ENCODE measurements at places on chromosomes 16 and 17. TPM values are rescaled to one million over a fixed set of nuclear protein-coding genes. Genes with fewer than 3 reads are reported as not detected.

TRAPPC1 gene
- total RNA-seq = 217 TPM

NDUFAF8 gene
- total RNA-seq = 58.1 TPM

ZPBP2 gene
- total RNA-seq = not detected

DNAAF8 gene
- total RNA-seq = not detected

SPNS2 gene
- not detected for total RNA-seq

FMNL1 gene
- total RNA-seq = 280 TPM

CA7 gene
- not detected for total RNA-seq

CHST4 gene
- not detected for total RNA-seq

DUXB gene
- total RNA-seq = not detected

TPSG1 gene
- total RNA-seq = 1.3 TPM

DNA sequence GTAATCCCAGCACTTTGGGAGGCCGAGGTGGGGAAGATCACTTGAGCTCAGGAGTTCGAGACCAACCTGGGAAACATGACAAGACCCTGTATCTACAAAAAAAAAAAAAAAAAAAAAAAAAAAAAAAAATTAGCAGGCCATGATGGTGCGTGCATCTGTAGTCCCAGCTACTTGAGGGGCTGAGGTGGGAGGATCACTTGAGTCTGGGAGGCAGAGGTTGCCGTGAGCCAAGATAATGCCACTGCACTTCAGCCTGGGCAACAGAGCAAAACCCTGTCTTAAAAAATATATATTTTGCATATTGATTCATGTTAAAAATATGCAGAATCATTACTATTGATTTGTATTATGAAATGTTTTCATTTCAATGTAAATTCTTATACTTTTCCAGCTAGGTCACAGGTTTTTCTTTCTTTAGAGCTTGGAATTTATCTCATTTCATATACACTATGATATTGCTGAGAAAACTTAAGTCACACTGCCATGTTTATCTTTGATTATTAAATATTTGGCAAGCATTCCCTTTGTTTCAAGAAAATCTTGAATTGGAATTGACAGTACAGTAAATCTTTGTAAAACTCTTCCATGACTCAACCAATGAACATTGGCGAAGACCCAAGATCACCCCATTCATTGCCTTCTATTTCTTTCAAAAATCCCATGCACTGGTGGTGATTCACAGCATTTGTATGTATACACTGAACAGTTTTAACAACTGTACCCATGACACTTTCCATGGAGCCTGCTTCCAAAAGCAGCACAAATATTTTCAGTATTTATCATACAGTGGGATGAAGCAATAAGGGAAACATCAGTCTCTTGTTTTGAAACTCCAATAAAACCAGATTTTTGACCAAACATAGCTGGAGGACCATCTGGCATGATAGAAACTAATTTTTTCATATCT is 83.5 kb upstream of the TNRC6A start:
- DNase-seq = no peak

GRCh38 chr16:51549836-51550235 is 398.8 kb upstream of the SALL1 start:
- no peak for DNase-seq

GRCh38 chr17:19996086-19996485 is 13.1 kb upstream of the SPECC1 start:
- DNase-seq = no peak

DNA sequence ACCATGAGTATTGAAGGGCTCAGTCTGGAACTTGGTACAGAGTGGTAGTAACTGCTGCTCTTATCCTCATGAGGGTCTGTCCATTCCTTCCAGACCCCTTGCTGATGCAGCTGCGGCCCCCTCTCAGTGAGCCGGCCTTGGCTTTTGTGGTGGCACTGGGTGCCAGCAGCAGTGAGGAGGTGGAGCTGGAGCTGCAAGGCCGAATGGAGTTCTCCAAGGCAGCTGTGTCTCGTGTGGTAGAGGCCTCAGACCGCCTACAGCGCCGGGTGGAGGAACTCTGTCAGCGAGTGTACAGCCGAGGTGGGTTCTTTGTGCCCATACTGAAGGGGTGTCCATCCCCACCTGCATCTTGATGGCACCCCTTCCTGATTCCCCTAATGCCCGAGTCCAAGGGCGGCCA is 2.0 kb downstream of the RNF40 start:
- DNase-seq = peak; percentile 48

DNA sequence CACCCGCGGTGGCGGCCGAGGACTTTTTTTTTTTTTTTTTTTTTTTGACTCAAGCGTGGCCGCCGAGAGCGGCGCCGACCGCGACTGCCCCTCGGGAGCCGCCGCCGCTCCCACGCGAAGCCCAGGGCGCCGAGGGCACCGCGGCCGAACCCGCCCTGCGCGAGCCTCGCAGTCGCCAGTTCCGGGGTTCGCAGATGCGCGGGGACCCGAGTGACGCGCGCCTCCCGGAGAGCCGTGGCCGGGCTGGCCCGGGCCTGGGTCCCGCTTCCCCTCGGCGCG is 1.1 kb downstream of the METRNL start:
- DNase-seq = no peak

- no peak for DNase-seq
These were observed 631.9 kb upstream of the CA10 start for GRCh38 chr17:52790359-52790955.

DNA sequence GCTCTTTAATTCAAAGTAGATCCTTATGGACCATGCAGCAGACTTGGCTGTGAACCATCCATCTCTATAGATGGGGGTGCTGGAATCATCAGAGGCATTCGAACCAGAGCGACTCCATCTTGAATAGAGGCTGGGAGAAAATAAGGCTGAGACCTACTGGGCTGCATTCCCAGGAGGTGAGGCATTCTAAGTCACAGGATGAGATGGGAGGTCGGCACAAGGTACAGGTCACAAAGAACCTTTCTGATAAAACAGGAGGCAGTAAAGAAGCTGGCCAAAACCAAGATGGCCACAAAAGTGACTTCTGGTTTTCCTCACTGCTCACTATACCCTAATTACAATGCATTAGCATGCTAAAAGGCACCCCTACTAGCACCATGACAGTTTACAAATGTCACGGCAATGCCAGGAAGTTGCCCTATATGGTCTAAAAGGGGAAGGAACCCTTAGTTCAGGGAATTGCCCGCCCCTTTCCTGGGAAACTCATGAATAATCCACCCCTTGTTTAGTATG is 89.2 kb upstream of the BRD7 start:
- no peak for DNase-seq

GRCh38 chr16:75085556-75085955 is 31.0 kb downstream of the LDHD start:
- DNase-seq = no peak

DNA sequence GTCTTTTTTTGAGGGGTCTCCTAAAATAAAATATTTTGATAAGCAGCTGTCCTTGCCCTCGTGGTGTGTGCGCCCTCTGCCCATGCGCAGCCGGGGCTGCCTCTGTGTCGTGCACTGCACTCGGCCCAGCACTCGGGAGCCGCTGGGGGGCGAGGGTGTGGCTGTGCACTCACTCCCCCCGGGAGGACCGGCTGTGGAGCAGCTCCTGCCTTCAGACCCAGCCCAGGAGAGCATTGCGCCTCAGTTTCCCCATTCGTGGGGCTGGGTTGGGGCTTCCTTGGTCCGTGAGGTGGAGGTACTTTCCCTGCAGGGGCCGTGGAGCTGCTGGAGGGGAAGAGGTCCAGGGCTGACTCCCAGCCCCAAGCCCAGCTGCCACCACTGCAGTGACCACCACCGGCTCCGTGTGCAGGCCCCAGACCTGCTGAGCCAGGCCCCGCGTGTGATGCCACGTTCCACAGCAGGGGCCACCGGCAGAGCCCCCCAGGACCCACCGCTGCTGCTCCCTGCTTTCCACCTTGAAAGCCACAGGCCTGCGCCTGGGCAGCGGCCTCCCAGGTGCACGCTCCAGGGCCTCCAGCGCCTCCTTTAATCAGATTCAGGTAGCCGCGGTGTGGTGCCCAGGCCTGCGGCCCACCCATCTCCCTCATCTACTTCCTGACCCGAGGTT is 6.3 kb upstream of the IL17C start:
- no peak for DNase-seq

DNA sequence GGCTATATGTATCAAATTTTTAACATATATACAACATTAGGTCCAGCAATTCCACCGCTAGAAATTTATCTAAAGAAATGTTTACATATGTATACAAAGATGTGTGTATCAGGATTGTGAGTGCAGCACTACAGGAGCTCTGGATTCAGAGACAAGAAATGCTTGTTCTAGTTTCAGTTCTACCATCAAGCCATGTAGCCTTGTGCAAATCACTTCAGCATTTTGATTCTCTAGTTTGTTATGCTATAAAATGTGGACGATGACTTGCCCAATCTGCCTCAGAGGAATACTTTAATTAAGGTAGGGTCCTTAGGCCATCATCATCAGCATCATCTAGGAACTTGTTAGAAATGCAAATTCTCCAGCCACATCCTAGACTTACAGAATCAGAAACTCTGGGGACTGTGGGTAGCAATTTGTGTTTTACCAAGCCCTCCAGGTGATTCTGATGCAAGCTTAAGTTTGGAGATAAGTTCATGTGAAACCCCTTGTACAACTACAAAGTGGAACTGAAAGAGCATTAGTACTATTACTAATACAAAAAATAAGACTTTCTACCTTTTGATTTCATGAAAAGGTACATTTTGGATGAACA is 131.2 kb upstream of the CORO6 start:
- no peak for DNase-seq

DNA sequence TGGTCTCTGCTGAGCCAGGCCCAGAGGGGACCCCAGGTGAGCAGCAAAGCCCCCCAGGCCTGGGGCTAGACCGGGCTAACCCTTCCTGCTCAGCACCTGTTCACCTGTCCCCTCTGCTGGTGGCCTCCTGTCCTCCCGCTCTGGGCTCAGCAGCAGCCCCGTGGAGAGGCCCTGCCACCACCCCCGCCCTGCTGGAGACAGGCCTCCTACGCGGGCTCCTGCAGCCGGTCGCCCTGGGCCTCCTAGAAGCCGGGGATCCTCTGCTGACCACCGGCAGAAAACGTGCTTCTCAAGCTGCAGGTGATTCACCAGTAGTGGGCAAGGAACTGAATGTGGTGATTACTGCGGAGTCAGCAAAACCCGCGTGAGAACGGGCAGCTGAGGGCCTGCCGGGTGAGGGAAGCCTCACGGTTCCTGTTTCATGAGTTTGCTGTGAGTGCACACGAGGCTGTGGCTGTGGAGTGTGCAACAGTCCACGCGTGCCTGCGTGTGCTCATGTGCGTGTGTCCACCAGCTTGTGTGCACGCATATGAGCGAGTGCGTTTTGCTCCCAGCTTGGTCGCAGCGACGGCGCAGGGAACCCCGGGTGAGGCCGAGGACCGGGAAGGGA is 792 bp downstream of the SECTM1 start:
- no peak for DNase-seq

GRCh38 chr16:1413684-1414531 is 596 bp downstream of the UNKL start:
- DNase-seq = no peak

GRCh38 chr17:40326832-40327199 is 17.8 kb downstream of the RARA start:
- DNase-seq = no peak

GRCh38 chr16:10408824-10409381 is 23.0 kb downstream of the ATF7IP2 start:
- no peak for DNase-seq

DNA sequence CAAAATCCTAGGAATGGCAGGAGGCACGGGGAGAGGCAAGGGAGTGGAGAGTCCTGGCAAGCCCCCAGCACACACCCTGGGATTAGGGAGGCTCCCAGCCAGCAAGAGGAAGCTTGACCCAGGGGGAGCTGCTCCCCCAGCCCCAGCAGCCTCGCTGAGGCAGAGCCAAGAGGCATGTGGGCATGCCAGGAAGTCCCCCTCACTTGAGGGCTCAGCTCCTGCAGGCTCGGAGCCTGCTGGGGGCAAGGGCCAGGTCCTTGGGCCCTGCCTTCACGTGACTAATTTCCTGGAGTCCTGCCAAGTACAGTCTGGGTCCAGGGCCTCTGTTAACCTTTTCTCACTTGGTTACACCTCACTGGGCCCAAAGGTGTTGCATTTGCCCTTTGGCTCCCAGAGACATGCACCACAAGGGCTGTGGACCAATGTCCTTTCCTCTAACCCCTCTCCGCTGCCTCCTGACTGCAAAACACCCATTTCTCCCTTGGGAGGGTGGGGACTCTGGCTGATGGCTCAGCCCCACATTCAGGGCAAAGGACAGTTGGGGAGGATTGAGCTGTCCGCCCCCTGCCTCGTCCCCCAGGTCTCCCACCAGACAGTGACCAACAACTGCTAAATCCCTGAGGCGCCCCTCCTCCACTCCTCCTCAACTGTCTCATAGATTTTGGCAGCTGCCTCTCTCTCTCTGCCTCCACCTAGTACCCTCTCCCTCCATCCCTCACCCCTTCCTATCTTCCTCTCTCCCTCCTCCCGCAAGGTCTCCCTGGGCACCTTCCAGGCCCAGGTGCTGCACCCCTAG is 4.4 kb upstream of the SLC47A2 start:
- DNase-seq = no peak

DNA sequence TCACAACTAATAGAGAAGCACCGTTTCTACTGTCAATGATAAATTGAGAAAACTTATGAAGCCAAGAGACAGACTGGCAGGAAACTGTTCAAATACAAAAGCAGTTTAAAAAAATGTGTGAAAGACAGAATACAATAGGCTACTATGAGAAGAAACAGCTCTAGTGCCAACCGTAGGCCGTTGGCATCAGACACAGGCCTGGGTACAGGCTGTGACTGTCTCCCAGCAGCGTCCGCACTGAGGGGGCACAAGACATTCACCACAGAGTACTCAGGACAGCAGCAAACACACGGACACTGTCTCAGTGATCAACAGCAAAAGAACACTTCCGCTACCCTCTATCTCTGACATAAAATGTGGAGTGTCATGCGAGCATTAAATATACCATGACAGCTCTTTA is 7.8 kb upstream of the C1QBP start:
- DNase-seq = no peak

GRCh38 chr17:13931111-13931526 is 138.2 kb upstream of the COX10 start:
- DNase-seq = no peak

DNA sequence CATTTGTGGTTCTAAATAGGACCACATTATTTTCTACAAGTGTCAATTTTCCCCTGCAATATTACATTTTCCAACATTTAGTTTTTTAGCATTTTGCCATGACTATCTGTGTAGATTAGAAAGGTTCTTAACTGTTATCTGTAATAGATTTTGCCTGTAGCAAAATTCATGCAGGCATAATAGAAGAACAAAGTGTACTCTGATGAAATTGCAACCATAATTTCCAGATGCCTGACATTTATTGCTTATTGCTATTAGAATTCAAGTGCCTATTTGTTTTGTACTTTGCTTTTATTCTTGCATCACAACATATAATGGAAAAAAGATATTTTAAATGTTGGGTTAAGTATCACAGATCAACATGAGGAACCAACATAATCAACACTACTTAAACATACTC is 337.7 kb downstream of the TOX3 start:
- no peak for DNase-seq

GRCh38 chr16:10862438-10862837 is 14.6 kb upstream of the CIITA start:
- no peak for DNase-seq

DNA sequence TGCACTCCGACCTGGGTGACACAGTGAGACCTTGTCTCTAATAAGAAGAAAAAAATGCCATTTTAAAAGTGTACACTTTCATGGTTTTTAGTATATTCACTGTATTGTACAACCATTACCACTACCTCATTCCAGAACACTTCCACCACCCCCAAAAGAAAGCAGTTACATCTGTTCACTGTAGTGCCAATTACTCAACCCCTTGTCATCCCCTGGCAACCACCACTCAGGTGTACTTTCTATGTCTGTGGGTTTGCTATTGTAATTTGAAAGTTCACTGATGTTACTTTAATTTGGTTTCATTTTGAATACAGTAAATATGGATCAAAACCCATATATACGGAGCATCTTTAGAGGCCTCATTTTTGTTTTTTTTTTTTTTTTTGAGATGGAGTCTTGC is 6.1 kb downstream of the ZG16 start:
- DNase-seq = no peak

GRCh38 chr16:72428681-72429376 is 256.9 kb upstream of the PMFBP1 start:
- DNase-seq = no peak

All from natural killer cell treated with Interleukin-12 subunit alpha and Interleukin-12 subunit beta and Interleukin-15 and Interleukin-18, amount 100 ng/mL, for 72 hours (primary cell).